ENCODE measurements at places on chromosomes 3 and 15.

DNA sequence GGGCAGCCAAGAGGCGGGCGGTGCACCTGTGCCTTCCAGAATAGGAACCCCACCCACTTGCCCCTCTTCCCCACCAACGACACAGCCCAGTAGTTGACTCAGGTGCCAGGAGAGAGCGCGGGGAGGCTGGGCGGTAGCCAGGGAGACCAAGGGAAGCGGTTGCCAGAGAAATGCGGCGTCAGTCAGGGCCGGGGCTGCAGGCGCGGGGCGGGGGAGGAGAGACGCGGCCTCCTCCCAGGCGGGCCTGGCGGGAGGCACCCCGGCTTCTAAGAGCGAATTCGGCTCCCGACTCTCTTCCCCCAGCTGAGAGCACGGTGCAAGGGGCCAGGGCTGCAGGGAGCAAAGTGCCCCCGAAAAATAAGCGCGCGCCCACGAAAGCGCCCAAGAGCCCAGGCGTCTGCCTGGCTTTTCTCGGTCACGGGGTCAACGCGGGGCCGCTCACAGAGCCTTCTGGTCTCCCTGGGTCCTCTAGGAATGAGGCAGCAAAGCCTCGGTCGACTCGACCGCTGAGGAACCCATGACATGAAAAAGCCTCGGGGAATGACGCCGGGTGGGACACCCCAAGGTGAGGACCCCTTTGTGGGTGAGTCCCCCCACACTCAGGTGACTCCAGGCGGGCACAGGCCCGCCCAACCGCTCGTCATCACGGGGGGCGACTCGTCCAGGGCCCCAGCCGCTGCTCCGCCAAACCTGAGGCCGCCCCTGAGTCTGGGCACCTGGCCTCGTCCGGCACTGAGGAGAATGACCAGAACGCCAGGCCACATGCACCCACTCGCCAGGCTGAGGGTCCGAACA is 716 bp downstream of the CPEB1 start:
- H3K4me3 ChIP-seq: peak overlapping the region; percentile 65
- no peak overlapping the region for H3K27ac ChIP-seq
- peaks cover 12% of the 10 kb centered on the region for H3K4me1 ChIP-seq
- H3K36me3 ChIP-seq: peaks cover 3% of the 10 kb centered on the region
- no peak for DNase-seq

DNA sequence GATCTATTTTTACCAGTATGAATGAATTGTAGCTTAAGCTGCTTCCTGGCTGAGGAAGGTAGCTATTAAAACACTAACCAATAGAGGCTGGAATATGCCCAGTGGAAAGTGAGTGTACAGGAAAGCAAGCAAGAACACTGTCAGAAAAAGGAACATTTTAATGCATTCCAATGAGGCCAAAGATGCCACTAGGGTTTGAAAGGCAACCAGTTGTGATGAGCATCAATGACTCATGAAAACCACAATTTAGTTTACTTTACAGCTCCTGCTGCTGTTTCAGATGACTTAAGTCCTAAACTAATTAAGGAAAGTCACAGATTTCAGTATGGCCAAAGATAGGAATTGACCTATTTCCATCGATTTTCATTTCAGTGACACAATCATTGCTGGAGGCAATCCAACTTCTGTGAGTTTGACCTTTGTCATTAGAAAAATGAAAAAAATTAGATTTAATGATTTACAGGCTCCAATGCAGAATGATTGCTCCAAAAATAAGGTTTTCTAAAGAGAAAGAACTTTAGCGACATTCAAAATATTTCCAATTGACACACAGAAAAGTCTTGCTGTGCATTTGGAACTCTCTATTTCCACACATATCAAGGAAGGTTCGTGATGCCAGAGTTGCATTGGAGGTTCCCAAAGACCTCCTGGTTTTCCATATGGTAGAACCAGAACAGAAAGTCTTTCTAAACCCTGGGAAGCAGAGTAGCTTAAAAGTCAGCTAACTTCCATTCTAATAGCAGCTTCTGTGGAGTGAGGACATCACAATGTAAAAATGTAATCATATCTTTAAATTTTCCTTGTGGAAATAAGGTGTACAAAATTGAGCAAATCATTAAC is 103.0 kb downstream of the SUCNR1 start:
- no peaks in the 10 kb centered on the region for H3K27me3 ChIP-seq
- no peaks in the 10 kb centered on the region for H3K36me3 ChIP-seq
- H3K27ac ChIP-seq: no peak overlapping the region

DNA sequence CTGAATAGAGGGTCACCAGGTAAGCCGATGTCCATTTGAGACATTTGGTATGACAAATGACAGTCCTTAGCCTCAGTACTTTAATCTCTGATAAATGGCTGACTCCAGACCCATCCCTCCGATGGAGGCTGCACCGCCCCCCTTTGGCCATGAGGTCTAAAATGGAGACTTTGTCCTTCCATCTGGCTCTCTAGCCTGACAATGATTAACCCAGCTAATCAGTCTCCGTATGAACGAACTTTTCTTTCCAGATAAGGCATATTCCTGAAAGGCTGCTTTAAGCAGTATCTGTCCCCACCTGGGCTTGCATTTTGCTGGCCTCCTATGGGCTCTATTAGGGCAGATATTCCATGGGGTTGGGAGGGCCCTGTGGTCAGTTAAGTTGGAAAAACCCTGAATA is 10.8 kb upstream of the MYZAP start:
- no peak for DNase-seq
- H3K36me3 ChIP-seq: peaks cover 6% of the 10 kb centered on the region
- H3K4me3 ChIP-seq: no peak overlapping the region

- DNase-seq: no peak
- no peaks in the 10 kb centered on the region for H3K27me3 ChIP-seq
- no peaks in the 10 kb centered on the region for H3K4me1 ChIP-seq
- H3K36me3 ChIP-seq: no peaks in the 10 kb centered on the region
Measured at GRCh38 chr3:155352900-155353490, 59.5 kb upstream of the STRIT1 start.

DNA sequence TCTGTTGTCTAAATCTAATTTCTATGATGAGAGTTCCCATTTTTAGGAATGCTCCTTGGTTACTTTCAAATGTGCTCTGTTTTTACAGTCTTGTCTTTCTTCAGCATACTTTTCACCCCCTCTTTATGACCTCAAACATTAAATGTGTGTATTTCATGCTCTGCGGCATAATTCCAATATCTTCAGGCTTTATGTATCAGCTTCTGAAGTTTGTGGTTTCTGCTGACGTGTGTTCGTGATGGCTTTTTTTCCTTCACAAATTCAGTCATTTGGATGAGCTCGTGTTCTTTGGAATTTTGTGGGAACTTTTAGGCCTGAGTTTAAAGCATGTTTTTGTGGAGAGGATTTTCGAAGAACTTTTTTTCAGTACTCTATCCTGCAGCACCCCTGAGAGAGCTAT is 97.7 kb upstream of the CHRNA7 start:
- no peak for DNase-seq
- no peak overlapping the region for H3K27ac ChIP-seq
- H3K4me3 ChIP-seq: no peak overlapping the region
- peaks cover 5% of the 10 kb centered on the region for H3K4me1 ChIP-seq
- H3K36me3 ChIP-seq: no peaks in the 10 kb centered on the region

DNA sequence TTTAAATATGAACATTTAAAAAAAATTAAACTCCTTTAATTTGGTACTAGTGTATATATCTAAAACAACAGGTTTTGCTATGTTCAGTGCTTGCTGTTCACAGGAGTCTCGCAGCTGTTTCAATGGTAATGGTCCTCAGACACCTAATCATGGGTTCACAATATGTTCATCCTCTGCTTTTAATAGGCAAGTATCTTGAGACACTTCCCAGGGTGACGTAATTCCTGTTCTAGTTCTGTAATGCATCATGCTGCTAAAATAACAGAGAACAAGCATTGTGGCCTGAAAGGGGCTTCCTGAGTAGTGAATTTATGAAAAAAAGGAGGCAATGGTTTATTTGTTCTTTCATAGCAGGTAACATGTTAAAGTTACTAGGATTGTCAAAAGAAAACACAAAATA is 625.2 kb upstream of the GBE1 start:
- DNase-seq: no peak
- H3K36me3 ChIP-seq: no peaks in the 10 kb centered on the region
- no peak overlapping the region for H3K4me3 ChIP-seq
- H3K27me3 ChIP-seq: no peaks in the 10 kb centered on the region
- H3K27ac ChIP-seq: no peak overlapping the region

DNA sequence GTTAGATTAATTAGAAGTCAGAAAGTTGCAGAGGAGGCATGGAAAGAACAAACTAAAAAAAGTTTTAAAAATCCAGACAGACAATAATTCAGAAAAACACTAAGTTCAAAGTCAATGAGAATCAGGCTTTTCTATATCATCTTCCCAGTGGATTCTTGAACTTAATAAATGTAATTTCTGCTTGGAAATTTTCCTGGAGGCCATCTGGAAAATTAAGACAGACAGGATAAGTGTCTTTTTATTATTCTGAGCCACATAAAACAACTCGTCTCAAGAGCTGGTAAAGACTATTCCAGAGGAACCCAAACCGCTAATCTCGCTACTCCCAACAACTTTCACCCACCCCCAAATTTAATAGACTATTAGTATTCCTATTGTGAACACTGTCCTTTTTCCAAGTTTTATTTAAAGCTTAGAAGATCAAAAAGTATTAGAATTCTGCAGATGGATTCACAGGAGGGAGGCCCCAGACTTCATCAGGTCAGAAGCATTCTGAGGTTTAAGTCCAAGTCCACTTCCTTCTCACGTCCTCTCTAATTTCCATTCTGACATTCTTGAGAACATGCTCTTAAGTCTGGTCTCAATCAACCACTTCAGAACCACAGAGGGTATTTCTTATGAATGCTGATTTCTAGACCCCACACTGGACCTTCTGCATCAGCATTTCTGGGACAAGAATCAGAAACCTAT is 61.3 kb downstream of the ERC2 start:
- H3K4me3 ChIP-seq: no peak overlapping the region
- H3K36me3 ChIP-seq: no peaks in the 10 kb centered on the region
- DNase-seq: no peak
- no peaks in the 10 kb centered on the region for H3K27me3 ChIP-seq
- no peaks in the 10 kb centered on the region for H3K4me1 ChIP-seq

- no peak overlapping the region for H3K4me3 ChIP-seq
- H3K27ac ChIP-seq: no peak overlapping the region
- H3K4me1 ChIP-seq: no peaks in the 10 kb centered on the region
- H3K27me3 ChIP-seq: no peaks in the 10 kb centered on the region
Measured at GRCh38 chr3:117356091-117356705, 646.6 kb downstream of the TUSC7 start.

- H3K27me3 ChIP-seq: peaks cover 9% of the 10 kb centered on the region
- H3K36me3 ChIP-seq: no peaks in the 10 kb centered on the region
- H3K4me1 ChIP-seq: no peaks in the 10 kb centered on the region
- H3K27ac ChIP-seq: no peak overlapping the region
- H3K4me3 ChIP-seq: no peak overlapping the region
Measured at GRCh38 chr15:62099094-62099601, 32.4 kb downstream of the C2CD4A start.

DNA sequence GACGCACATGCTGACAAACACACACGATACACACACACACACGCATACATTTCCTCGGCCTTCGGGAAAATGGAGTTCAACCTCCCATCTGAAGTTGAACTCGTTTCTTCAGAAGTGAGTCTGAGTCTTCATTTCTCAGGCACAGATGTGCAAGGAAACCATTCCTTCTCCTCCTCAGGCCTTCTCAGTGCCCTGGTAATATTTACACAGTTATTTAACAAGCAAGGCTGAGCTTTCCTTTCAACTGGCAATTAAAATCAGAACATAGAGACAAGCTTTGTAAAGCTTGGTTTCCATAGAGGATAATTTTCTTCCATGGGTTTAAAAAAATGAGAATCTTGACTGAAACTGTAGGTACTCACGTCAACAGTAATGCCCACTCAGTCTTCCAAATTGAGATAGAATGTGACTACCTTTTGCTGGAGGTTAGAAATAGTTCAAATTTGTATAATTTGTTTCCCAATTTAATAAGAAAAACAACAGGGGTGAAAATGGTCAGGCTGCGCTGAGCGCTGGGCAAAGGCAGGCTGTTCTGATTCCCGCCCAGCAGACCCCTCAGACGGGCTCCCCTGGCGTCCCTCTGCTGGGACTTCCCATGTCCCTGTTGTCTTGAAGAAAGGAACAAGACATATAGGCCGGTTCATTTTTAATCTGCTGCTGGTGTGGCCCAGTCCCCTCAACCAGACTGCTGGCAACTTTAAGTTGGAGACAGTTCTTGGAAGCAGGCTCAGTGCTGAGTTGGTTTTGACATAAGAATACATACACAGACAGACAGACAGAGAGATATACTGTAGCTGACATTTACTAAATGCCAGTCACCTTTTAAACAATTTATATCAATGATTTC is 174.3 kb downstream of the XXYLT1 start:
- peaks cover 8% of the 10 kb centered on the region for H3K36me3 ChIP-seq
- no peak for DNase-seq
- no peak overlapping the region for H3K27ac ChIP-seq

DNA sequence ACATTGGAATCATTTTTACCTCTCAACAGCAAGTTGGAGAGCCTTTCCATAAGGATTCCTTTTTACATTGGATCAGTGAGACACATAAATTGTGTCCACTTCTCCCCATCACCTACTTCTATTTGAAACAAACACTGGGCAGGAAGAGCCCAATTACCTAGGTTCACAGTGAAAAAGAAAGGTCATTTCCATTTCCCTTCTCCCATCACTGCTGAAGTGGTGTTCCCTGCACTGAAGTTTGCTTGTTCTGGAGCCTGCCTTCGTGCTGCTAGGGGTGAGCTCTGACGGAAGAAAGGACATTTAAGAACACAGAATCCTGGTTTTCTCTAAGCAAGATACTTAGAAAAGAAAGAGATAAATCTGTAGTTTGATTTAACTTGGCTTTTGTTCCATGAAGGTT is 123.8 kb upstream of the ZBTB20 start:
- no peak overlapping the region for H3K27ac ChIP-seq
- peaks cover 1% of the 10 kb centered on the region for H3K36me3 ChIP-seq
- no peaks in the 10 kb centered on the region for H3K4me1 ChIP-seq
- H3K27me3 ChIP-seq: no peaks in the 10 kb centered on the region
- no peak overlapping the region for H3K4me3 ChIP-seq

DNA sequence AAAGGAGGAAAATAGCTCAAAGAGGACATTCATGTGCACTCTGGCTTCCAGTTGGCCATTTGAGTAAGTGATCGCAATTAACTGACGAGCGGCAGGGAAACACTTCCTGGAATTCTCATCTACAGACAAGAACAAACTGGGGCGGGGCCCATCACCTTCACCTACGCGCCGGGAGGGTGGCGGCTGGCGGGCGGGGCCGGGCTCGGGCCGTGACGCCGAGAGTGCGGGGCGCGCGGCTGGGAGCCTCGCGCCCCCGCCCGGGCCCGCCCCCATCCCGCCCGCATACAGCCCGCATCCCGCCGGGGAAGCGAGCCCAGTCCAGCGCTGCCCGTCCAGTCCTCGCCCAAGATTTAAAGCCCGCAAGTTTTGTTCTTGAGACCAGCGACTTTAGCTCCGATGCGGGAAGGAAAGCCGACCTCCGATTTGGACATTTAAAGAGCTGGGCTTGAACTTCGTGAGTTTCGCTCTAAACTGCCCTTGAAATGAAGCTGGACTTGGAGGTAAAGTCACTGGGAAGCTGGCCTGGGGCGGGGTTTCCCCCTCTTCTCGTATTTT is at the start of gene B3GNT5:
Gene B3GNT5 (plus strand): TSS at position 281 of the 555 bp plus-strand sequence. CDS start 16,546 bp downstream, outside the sequence.
- peak within 1 kb of the TSS; percentile 81 for H3K4me3 ChIP-seq
- peak within 1 kb of the TSS; percentile 62 for H3K27ac ChIP-seq
- H3K36me3 ChIP-seq: peaks cover 24% of the 10 kb centered on the region
- H3K27me3 ChIP-seq: peaks cover 30% of the 10 kb centered on the region
- no peak for DNase-seq

All from stimulated activated naive B cell treated with anti-CD40 and anti-IgM and Interleukin-4, amounts not matched to agents 10 μg/mL and 1 μg/mL and 100 μg/mL, for 72 hours (primary cell).